Activated CD8-positive, alpha-beta memory T cell treated with anti-CD3 and anti-CD28 coated beads for 1 hour (primary cell): ENCODE measurements at places on chromosomes 12 and 14.

- DNase-seq, result no peak
Observed at GRCh38 chr12:73374360-73374759, 1102.2 kb downstream of the TRHDE start.

DNA sequence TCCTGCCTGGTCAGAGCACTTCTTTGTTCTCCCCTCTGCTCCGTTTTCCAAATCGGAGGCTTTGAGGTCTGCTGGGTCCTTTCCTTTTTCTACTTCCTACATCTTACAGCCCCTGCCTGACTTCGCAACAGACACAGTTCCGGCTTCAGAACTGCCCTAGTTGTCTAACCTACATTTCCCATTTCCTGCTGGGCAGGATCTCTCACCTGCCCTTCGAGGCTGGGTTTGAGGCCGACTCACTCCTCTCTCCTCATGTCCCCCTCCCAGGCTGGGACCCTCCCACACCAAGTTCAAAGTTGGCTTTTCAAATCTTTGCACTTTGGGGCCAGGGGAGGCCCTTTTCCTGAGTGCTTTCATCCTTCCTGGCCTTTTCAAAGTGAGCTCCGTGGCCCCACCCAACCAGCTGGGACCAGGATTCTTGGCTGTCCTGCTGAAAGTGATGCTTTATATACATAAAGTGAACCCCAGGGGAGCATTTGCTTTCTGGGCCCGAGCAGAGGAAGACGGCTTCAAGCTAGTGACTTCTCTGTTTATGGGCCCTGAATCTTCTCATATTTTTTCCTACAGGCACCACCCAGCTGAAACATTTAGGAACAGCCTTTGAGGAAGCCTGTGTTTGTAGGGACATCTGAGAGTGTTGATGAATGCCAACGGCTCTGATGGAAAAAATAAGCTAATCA is 281.0 kb upstream of the CRY1 start:
- no peak for DNase-seq

GRCh38 chr12:28258998-28259397 is 68.7 kb downstream of the CCDC91 start:
- DNase-seq, result no peak

GRCh38 chr12:56296295-56296694 is 3.8 kb downstream of the CS start:
- DNase-seq, result no peak
